Cerebellar nuclear complex (tissue), 1 donor: ENCODE measurements at places on chromosomes 1 and 21.

DNA sequence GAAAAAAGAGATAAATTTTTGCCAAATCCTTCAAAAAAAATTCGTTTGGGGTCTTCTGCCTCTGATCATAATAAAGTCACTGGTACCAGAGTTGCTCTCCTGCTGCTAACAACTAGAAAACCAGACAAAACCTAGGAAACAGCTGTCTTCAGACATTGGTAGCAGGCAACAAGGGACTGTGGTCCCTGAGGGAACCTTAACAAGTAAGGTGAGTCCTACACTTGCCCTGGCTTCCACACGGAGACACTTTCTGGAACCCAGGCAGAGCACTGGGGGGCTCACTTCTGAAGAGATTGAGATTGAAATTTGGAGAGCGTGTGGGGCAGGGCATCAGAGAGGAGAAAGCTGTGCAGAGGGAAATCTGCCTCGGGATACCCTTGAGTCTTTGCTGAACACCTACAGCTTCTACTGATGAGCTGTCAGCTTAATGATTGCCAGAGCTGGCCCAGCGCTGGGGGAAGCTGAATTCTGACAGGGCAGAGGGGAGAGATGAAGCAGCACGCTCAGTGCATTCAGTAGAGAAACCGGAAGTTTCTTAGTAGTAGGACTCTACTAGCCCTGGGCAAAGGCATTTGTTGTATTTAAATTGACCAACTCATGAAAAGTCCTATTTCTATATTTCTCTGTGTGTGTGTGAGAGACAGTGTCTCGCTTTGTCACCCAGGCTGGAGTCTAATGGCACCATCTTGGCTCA is 18.5 kb upstream of the FAM89A start:
- DNase-seq, result no peak

GRCh38 chr21:45295576-45296365 is 8.1 kb upstream of the POFUT2 start:
- DNase-seq, result no peak

DNA sequence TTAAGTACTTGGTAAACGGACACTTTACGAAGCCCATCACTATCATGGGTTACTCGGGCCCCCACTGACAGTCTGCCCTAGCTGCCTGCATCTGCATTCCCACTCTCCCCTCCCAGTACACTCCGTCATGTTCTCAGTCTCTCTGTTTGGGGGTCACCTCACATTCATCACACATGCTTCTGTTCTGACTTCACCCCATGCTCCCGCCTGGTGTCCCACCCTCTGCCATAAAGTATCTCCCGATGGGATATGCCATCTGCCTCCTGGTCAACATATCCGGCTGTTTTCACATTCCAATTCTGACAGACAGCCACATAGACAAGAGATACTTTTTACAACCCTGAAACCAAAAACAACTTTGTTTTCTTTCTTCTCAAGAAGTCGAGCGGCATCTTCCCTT is 1.0 kb downstream of the OLFML2B start:
- DNase-seq, result no peak

GRCh38 chr1:1832166-1832565 is 53.9 kb upstream of the NADK start:
- DNase-seq, result no peak

GRCh38 chr1:88595355-88596002 is 88.6 kb upstream of the PKN2 start:
- DNase-seq, result no peak

- DNase-seq, result no peak
Measured at GRCh38 chr1:14706631-14707030, 108.1 kb downstream of the KAZN start.

DNA sequence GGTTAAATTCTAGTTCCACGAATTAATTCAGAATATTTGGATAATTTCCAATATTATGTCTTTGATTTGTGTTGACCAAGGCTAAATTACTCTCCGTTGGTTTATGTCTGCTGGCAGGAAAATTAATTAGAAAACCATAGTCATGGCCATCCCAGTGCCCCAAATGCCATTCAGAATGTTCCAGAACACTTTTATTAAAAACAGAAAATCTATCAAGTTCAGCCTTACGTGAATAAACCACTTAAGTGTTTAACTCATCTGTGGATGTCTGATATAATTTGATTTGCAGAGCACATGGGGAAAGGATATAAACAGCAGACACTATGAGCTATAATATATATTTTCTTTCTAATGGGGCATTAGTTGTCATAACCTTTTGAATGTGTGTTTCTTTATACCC is 480.7 kb downstream of the MRPL39 start:
- DNase-seq, result no peak

- DNase-seq, result no peak
Measured at GRCh38 chr1:43143441-43143888, 28.6 kb downstream of the EBNA1BP2 start.

- DNase-seq, result no peak
Measured at GRCh38 chr1:14098294-14098913, 398.4 kb downstream of the PRDM2 start.

- no peak for DNase-seq
Measured at GRCh38 chr1:221074332-221074731, 195.1 kb downstream of the HLX start.
